IPS DF 6.9 (cell line): ENCODE measurements at places on chromosomes 1 and 21.

DNA sequence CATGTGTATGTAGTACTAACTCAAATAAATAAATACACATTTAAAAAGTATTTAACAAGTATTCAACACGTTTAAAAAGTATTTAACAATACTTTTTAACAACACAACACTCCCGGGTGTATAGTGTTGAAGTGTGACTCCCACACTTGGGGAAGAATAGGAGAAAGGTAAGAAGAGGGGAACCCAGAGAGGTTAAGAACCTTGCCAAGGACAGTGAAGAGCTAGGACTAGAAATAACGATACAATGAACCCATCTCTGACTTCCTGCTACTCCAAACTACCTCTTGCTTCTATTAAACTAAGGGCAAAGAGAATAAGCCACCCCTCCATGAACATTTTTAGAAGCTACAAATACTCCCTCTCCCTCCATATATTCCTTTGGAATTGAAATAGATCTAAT lies 1.7 kb upstream of the GFI1 start:
- peaks cover 50% of the 10 kb centered on the region for H3K27me3 ChIP-seq
- no peaks in the 10 kb centered on the region for H3K36me3 ChIP-seq
- H3K4me1 ChIP-seq, result peaks cover 7% of the 10 kb centered on the region
- DNase-seq, result no peak
- H3K27ac ChIP-seq, result no peak overlapping the region
- no peak overlapping the region for H3K4me3 ChIP-seq

DNA sequence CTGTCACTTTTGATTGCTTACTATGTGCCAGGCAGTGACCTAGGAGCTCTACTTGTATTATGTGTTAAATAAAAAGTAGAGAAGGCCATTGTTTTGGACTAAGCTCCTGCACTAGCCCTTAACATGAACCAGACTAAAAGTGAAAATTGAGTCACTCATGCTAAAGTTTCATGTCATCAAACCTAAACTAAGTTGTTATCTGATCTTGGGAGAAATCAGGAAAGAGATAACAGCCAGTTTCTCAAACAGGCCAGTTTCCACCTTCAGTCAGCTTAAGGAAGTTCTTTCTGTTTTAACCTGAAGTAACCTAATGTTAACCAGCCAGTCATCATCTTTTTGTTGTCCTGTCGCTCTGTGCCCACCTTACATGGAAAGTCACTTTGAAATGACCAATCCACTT lies 102.1 kb upstream of the MARK1 start:
- H3K4me3 ChIP-seq, result no peak overlapping the region
- H3K4me1 ChIP-seq, result peaks cover 1% of the 10 kb centered on the region; the same call in 1 of the 2 replicates
- no peak for DNase-seq
- no peak overlapping the region for H3K27ac ChIP-seq
- no peaks in the 10 kb centered on the region for H3K36me3 ChIP-seq

DNA sequence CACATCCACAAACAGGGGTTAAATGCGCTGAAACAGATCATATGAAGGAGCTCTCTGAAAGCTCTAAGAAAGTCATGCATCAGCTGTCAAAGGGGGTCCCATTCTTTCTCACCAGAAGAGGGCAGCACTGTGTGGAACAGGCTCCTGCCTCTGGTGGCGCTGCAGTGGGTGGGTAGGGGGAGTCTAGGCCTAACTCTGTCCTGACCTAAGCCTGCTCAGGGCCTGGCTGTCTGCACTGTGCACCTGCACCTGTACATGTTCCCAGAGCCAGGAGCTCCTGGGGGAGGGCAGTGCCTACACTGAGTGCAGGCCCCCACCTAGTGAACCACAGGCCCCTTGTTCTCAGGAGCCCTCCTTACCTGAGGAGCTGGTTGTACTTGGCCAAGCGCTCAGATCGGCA lies 16.0 kb downstream of the ENO1 start:
- H3K27ac ChIP-seq, result no peak overlapping the region
- no peak overlapping the region for H3K4me3 ChIP-seq
- H3K27me3 ChIP-seq, result no peaks in the 10 kb centered on the region
- no peak for DNase-seq
- H3K36me3 ChIP-seq, result peaks cover 76% of the 10 kb centered on the region
- H3K4me1 ChIP-seq, result no peaks in the 10 kb centered on the region; the same call in 1 of the 2 replicates

DNA sequence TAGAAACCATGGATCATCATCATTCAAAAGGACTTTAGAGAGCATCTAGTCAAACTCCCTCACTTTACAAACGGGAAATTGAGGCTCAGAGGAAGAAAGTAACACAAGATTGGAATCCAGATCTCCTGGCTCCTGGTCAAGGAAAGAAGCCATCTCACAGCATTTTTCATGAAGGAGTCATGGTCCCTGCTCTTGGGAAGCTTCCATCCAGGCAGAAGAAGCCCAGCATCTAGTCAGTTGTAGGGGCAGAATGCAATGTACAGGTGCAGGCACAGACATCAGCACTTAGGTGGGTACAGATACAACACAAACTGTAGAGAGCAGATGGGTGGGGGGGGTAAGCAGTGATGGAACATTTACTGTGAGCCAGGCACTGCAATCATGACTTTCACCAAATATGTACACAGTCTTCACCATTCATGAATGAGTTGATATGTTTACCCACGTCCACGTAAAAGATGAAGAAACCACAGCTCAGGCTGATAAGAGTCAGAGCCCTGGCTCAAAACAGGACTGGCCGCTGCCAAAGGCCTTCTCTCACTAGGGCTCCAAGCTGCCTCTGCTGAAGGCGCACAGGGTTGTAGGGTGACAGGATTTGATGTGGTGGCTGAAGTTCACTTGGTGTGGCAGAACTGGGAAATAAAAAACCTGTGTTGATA lies 44.0 kb downstream of the OPTC start:
- no peaks in the 10 kb centered on the region for H3K27me3 ChIP-seq
- no peak for DNase-seq
- H3K4me1 ChIP-seq, result no peaks in the 10 kb centered on the region; the same call in 1 of the 2 replicates
- no peaks in the 10 kb centered on the region for H3K36me3 ChIP-seq

- no peak overlapping the region for H3K4me3 ChIP-seq
- no peaks in the 10 kb centered on the region for H3K4me1 ChIP-seq
- H3K36me3 ChIP-seq, result no peaks in the 10 kb centered on the region; the same call in 1 of the 2 replicates
- H3K27ac ChIP-seq, result no peak overlapping the region
- no peaks in the 10 kb centered on the region for H3K27me3 ChIP-seq
- DNase-seq, result no peak
Observed at GRCh38 chr1:94808669-94809068, 11.5 kb upstream of the SLC44A3 start.

DNA sequence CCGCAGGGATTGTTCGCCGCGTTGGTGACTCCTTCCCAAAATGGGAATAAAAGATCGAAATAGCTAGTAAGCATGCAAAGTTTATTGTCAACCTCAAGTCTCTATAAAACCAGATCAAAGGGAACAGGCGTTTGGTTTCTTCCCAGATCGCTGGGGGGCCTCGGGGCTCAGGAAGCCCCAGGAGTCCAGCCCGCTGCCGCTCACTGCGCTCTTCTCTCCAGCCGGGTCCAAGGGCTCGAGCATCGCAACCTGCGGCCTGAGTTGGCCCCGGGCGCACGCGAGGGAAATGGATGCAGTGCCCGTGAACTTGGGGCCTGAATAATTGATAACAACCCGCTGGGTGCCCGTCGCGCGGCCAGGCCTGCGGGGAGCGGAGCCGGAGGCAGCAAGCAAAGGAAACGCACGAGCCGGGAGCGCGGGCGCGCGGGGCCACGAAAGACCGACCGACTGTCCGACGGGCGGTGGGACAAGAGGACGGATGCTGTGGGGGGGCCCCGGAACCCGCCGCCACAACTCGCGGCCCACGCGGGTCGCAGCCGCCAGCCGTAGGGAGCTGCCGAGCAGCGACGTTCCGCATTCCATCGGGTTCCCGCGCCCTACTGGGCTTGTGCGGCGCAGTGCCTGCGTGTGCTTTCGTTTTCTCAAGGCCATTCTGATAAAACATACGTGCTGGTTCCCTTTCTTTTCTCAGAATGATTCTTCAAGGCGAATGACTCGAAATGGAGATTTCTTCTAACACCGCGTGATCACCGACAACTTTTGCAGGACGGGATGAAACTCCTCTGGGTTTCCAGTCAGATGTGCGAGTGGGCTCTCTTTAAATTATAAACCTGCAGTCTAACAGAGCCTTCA lies 14.0 kb upstream of the ALX3 start:
- no peak overlapping the region for H3K27ac ChIP-seq
- peaks cover 2% of the 10 kb centered on the region; the same call in 1 of the 2 replicates for H3K4me1 ChIP-seq
- no peak for DNase-seq

DNA sequence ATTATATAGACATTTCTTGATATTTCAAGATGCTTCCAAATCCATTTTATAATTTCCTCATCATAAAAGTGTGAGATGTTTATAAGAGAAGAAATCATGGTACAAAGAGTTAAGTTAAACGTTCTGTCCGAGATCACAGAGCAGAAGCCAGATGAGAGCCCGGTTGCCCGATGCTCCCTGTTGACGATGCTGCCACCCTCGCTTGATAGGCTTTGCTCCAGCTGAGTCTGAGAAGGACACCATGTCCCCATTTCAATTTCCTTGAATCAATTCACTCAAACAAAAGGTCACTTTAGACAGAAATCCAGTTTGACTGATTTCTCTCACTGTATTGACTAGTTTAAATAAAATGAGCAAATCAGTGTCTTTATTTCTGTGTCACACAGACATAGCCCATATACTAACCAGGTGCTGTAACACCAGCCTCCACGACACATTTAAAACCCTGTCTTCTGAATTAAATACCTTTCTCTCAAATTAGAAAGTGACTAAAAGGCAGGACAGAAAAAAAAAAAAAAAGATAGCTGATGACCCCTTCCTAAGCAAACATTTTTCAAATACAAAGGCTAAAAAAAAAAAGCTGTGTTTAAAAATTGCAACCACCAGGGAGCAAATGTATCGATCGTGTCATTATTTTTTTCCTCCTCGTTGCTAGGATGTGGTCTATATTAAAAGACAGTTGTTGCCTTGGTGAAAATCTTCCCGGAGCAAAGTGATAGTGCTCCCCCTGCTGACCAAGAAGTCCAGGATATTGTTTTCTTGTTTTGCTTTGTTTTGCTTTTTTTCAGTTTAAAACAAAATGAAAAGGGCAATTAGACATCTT lies 35.2 kb downstream of the DNASE2B start:
- peaks cover 2% of the 10 kb centered on the region; the same call in 1 of the 2 replicates for H3K4me1 ChIP-seq
- H3K27ac ChIP-seq, result no peak overlapping the region
- no peak overlapping the region for H3K4me3 ChIP-seq
- H3K27me3 ChIP-seq, result no peaks in the 10 kb centered on the region

- H3K36me3 ChIP-seq, result no peaks in the 10 kb centered on the region
- no peak overlapping the region; the same call in 1 of the 2 replicates for H3K4me3 ChIP-seq
- no peaks in the 10 kb centered on the region for H3K27me3 ChIP-seq
Observed at GRCh38 chr1:157105988-157106812, 6.6 kb upstream of the ETV3L start.

DNA sequence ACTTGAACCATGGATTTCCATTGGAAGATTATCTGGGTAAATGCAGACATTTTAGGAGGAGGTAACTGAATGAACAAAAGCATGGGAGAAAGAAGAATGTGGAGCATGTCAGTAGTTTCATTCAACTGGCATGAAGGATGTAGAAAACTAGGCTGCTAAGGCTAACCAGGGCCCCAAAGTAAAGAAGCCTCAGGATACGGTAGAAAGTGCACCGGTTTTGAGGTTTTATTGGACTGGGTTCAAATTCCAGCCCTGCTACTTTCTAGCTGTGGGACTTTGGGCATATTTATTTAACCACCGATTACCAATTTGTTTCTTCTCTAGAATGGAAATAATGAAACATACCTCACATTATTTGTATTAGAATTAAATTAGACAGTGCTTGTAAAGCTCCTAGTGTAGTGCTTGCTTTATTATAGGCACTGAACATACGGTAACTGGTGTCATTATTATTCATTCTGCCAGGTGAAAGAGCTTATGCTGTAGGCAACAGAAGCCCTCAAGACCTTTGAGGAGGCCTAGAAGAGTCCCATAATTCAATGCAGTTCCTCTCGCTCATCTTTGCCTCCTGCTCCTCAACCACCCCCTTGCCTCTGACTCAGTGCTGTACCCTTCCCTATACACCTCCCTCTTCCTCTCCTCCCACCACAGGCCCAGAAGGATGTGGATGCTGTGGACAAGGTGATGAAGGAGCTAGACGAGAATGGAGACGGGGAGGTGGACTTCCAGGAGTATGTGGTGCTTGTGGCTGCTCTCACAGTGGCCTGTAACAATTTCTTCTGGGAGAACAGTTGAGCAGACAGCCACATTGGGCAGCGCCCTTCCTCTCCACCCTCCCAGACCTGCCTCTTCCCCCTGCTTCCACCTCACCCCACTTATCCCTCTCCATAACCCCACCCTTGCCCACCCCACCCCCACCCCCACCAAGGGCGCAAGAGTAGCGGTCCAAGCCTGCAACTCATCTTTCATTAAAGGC lies 2.5 kb upstream of the CHTOP start:
- no peak overlapping the region for H3K27ac ChIP-seq
- no peaks in the 10 kb centered on the region for H3K27me3 ChIP-seq
- H3K4me3 ChIP-seq, result no peak overlapping the region
- no peak for DNase-seq
- peaks cover 5% of the 10 kb centered on the region for H3K4me1 ChIP-seq
- no peaks in the 10 kb centered on the region for H3K36me3 ChIP-seq

- DNase-seq, result no peak
- no peaks in the 10 kb centered on the region for H3K27me3 ChIP-seq
- H3K4me3 ChIP-seq, result no peak overlapping the region
- no peaks in the 10 kb centered on the region for H3K36me3 ChIP-seq
Observed at GRCh38 chr1:167446966-167447365, 71.4 kb downstream of the CD247 start.

- H3K27me3 ChIP-seq, result no peaks in the 10 kb centered on the region
- no peak overlapping the region for H3K4me3 ChIP-seq
- DNase-seq, result no peak
Observed at GRCh38 chr1:101738475-101738874, 258.3 kb downstream of the OLFM3 start.

DNA sequence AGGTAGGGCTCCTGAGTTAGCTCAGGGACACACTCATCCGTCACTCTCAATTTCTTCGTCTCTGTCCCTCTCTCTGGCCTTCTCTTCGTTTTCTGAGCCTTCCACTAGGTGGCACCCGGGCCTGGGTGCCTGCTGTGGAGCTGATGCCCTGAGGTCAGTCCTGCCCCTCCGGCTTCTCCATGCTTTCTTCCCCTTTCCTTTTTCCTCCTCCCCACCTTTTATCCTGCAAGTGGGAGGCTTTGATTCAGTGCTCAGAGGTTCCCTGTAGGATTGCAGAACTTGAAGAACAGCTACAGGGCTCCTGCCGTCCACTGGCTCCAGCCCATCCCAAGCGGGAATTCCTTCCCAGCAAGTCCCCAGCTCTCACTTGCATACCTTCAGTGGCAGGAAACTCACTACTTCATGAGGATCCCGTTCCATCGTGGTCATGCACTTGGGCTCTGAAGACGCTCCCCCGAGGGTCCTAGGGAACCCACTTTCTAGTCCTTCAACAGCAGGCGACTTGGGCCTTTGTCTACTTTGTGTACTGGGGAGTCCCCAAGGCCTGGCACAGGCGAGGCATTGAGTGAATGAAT lies 45.6 kb downstream of the SRRM1 start:
- H3K4me1 ChIP-seq, result peaks cover 2% of the 10 kb centered on the region; the same call in 1 of the 2 replicates
- H3K36me3 ChIP-seq, result no peaks in the 10 kb centered on the region
- no peaks in the 10 kb centered on the region for H3K27me3 ChIP-seq
- peak; percentile 63 for DNase-seq
- H3K4me3 ChIP-seq, result no peak overlapping the region
- H3K27ac ChIP-seq, result no peak overlapping the region

GRCh38 chr1:118621839-118622238 lies 366.3 kb downstream of the TBX15 start:
- no peak overlapping the region for H3K27ac ChIP-seq
- no peaks in the 10 kb centered on the region for H3K36me3 ChIP-seq
- H3K27me3 ChIP-seq, result no peaks in the 10 kb centered on the region
- no peak for DNase-seq
- H3K4me3 ChIP-seq, result no peak overlapping the region
